ENCODE measurements at places on chromosomes 2 and 18.

GRCh38 chr2:66031236-66031635 lies 403.7 kb upstream of the MEIS1 start:
- no peak for DNase-seq

DNA sequence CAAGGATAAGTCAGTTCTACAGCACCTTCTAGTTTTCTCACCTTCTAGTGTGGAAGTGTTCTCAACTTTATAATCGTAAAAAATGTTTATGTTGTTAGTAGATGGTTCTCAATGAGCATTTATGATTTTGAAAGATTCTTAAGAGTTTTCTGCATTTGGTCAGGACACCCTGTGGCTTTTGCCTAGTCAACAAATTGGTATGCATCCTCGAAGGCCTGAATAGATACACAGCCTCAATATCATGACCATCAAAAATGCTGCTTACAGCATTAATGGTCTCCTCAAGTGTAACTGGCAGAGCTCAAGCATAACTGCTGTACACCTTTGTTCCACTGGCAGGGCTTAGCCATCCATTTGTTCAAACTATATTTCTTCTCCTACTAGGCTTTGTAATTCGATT lies 96.7 kb downstream of the CRACDL start:
- DNase-seq, result peak; percentile 59

- DNase-seq, result no peak
Observed at GRCh38 chr2:181468811-181469210, 11.6 kb downstream of the ITGA4 start.

GRCh38 chr2:71711133-71711855 lies 257.9 kb downstream of the DYSF start:
- DNase-seq, result peak; percentile 59

- DNase-seq, result no peak
Observed at GRCh38 chr2:3575534-3576262, 638 bp downstream of the RPS7 start.

DNA sequence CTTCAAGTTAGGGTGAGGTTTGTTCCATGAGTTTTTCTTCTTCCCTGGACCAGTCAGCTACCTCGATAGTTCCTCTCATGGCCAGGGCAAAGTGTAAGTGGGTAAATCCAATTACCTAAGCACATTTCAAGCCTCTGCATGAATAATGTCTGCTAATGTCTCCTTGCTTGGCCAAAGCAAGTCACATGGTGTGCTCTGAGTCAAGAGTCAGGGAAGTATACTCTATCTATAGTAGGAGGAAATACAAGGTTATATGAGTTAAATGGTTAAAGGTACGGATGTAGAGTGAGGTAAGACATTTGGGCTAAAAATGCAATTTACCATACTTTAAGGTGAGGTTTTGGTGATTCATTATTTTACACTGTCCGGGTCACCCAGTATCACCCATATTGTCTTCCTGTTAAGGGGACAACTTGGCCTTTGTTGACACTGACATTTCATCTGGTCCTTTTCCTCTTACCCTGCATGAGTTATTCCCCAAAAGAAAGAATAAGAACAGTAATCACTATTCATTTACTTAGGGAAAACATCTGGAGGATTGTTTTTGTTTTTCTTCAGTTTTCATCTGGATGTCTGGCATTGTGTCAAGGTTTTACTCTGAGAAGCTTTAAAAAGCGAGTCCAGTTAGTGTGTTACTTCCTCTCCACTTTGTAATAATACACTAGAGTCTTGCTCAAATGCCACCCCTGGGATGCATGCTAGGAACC lies 405.5 kb downstream of the RND3 start:
- peak; percentile 9 for DNase-seq

GRCh38 chr2:120988700-120989511 lies 253.2 kb downstream of the GLI2 start:
- DNase-seq, result no peak

- DNase-seq, result no peak
Observed at GRCh38 chr2:73651591-73652230, 9.5 kb upstream of the NAT8 start.

- DNase-seq, result no peak
Observed at GRCh38 chr18:55844382-55844781, 256.4 kb upstream of the TCF4 start.
